ENCODE measurements at places on chromosomes 1 and 21. TPM values are rescaled to one million over a fixed set of nuclear protein-coding genes. Genes with fewer than 3 reads are reported as not detected.

The CRP gene
- total RNA-seq, result 0.33 TPM

DNA sequence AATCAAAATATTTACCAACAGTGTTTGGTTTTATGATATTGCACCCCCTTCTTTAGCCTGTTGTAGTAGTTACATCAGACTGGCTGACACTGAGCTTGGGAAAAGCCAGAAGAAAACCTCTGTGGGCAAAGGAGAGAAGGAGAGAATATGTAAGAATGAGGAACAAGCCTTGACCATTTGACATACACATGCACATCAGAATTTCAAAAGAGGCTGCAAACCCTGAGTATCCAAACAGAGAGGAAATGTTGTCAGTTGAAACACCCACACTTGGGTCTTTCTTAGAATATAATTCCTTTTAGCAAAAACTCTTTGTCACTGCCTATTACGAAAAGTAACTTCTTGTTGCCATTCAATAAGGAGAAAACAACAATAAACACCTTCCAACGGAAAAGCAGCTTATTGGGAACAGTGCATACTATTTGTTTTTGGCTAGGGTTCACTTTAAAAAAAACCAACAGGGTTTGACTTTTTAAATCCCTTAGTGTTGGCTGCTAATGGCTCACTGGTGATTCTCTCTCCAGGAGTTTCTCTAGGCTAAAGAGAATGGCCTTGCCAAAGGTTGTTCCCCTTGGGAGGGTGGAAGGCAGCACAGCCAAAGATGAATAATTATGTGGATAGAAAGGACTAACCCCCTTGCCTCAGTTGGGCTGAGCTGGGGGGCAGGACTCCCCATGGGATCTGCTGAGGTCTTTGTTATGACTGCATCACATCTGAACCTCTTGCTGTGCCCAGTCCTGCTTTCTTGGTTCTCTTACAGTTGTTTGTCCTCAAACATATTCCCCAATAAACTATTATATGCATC is 48.9 kb downstream of the GORAB start:
- no peak for DNase-seq
- H3K36me3 ChIP-seq, result no peaks in the 10 kb centered on the region
- no peaks in the 10 kb centered on the region for H3K27me3 ChIP-seq
- no peak overlapping the region for H3K4me3 ChIP-seq
- peak overlapping the region; percentile 38 for H3K27ac ChIP-seq
- H3K4me1 ChIP-seq, result no peaks in the 10 kb centered on the region

DNA sequence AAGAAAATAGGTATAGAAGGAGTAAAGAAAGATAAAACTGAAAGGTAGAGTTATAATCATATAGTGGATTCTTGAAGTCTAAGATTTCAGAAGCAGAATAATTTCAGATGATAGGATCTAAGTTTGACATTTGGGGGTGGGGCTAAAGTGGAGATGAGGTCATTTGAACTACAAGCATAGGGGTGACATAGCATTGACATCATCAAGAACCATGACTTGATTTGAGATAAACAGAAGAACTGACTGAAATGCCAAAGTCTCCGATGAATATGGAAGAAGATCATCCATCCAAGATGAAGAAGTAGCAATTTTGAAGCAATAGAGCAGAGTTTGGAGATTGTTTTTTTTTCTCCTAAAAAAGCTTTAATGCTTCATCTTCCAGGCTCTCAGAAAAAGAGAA is 122.3 kb downstream of the MACF1 start:
- no peaks in the 10 kb centered on the region for H3K27me3 ChIP-seq
- peaks cover 10% of the 10 kb centered on the region for H3K36me3 ChIP-seq
- no peak overlapping the region for H3K4me3 ChIP-seq
- H3K27ac ChIP-seq, result no peak overlapping the region

- no peaks in the 10 kb centered on the region for H3K27me3 ChIP-seq
- H3K36me3 ChIP-seq, result peaks cover 20% of the 10 kb centered on the region
- H3K27ac ChIP-seq, result no peak overlapping the region
- H3K4me1 ChIP-seq, result no peaks in the 10 kb centered on the region
Measured at GRCh38 chr21:46253610-46254124, 25.1 kb upstream of the LSS start.

All from breast epithelium (tissue), 4 donors.